ENCODE measurements at places on chromosomes 3 and 15. TPM values are rescaled to one million over a fixed set of nuclear protein-coding genes. Genes with fewer than 3 reads are reported as not detected.

The ESYT3 gene
- under 0.01 TPM for total RNA-seq

The SCG3 gene
- not detected for total RNA-seq

DNA sequence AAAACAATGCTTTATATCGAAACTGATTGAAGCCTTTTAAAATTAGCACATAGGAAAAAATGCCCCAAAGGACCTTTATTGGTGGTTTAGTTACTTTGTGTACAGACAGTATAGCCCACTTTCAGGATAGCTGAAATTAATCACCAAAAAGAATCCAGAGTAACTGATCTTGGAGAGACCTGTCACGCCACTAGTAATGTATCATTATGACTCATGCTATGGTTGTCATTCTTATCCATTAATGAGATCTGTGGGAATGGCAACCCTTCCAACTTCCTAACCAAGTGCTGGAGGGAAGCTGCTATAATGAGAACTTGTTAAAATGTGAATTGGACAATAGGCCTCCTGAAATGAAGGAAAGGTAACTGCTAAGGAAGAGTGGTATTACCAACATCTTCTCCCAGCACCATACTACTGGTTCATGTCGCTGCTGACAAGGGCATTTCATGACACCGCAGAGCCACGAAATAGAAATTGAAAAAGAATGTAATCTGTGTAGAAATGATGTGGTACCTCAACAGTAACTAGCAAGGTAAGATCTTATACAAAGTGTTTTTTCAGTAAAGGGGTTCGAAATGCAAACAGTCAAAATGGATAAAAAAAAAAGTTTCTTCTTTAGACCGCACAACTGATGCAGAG is 7.1 kb upstream of the EMC4 start:
- H3K4me3 ChIP-seq = no peak overlapping the region
- H3K36me3 ChIP-seq = no peaks in the 10 kb centered on the region
- no peaks in the 10 kb centered on the region for H3K27me3 ChIP-seq
- H3K27ac ChIP-seq = no peak overlapping the region
- DNase-seq = peak; percentile 31
- H3K4me1 ChIP-seq = no peaks in the 10 kb centered on the region

GRCh38 chr3:141426404-141427034 is 58.2 kb downstream of the ZBTB38 start:
- DNase-seq = peak; percentile 79
- peak overlapping the region; percentile 3 for H3K27ac ChIP-seq
- H3K36me3 ChIP-seq = peaks cover 40% of the 10 kb centered on the region

- H3K4me3 ChIP-seq = no peak overlapping the region
- H3K4me1 ChIP-seq = peaks cover 5% of the 10 kb centered on the region
- no peak overlapping the region for H3K27ac ChIP-seq
- peak; percentile 87 for DNase-seq
- no peaks in the 10 kb centered on the region for H3K36me3 ChIP-seq
These were observed 54.7 kb downstream of the LRRC28 start for GRCh38 chr15:99305761-99306505.

The PAK6 gene
- not detected for total RNA-seq

DNA sequence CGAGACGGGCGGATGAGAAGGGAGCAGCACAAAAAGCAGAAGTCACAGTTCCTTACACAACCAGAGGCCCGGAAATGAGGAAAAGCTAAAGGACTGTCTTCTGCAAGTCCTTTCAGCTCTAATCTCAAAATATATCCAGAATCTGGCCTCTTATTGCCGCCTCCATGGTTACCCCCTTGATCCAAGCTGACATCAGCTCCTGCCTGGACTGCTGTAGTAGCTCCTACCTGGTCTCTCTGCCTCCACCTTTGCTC is 324.0 kb upstream of the ROPN1 start:
- no peaks in the 10 kb centered on the region for H3K36me3 ChIP-seq
- DNase-seq = no peak
- H3K27me3 ChIP-seq = no peaks in the 10 kb centered on the region
- no peak overlapping the region for H3K27ac ChIP-seq

DNA sequence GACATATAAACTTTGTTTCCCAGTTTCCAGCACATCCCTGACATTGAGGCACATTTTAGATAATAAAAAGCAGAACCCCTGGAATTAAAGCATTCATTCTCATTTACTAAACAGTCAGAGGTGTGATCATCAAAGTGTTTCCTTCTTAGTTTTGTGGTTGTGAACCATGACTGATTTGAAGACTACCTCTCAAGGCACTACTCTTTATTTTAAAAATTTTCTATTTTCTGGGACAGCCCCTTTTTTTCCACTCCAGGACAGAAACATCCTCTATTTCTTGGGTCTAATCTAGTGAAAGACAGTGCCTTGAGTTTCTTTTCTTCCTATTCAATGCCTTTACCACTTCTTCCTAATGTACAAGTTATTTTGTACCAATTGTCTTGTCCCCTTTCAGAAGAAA is 5.2 kb downstream of the SST start:
- H3K27me3 ChIP-seq = no peaks in the 10 kb centered on the region
- no peak for DNase-seq
- no peaks in the 10 kb centered on the region for H3K36me3 ChIP-seq
- H3K4me1 ChIP-seq = no peaks in the 10 kb centered on the region
- no peak overlapping the region for H3K27ac ChIP-seq
- no peak overlapping the region for H3K4me3 ChIP-seq

- DNase-seq = peak; percentile 23
- no peaks in the 10 kb centered on the region for H3K36me3 ChIP-seq
- peaks cover 11% of the 10 kb centered on the region for H3K4me1 ChIP-seq
- H3K27me3 ChIP-seq = no peaks in the 10 kb centered on the region
- H3K4me3 ChIP-seq = no peak overlapping the region
- H3K27ac ChIP-seq = no peak overlapping the region
These were observed 332.5 kb upstream of the SEMA6D start for GRCh38 chr15:47384776-47385175.

- peaks cover 9% of the 10 kb centered on the region for H3K27me3 ChIP-seq
- no peak overlapping the region for H3K4me3 ChIP-seq
- H3K36me3 ChIP-seq = peaks cover 18% of the 10 kb centered on the region
These were observed 12.7 kb downstream of the GATA2 start for GRCh38 chr3:128480278-128480677.

DNA sequence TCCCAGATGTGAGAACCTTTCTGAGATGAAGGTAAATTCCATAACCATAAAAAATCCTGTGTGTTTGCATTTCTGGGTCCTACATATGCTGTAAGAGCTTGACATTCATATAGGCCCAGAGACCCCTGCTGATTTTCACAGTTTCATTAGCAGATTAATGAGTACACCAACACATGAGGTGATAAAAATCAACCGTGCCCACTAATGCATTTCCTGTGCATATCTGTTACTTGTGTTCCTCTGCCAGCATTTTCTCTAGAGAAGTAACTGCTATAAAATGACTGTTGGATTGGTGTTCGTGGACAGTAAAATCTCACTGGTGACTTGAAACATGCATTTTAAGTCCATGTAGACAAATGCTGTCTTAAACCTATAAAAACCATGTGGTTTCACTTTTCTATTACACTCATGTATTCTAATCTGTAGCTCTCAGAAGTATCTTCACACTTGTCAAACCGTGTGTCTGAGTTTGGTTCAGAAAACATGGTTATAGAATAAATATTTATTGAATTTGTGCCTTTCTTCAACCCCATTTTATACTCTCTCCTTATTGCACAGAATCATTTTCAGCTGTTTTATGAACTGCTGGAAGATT is 14.6 kb downstream of the MAP2K5 start:
- H3K4me3 ChIP-seq = no peak overlapping the region
- DNase-seq = no peak
- H3K36me3 ChIP-seq = peaks cover 5% of the 10 kb centered on the region
- no peak overlapping the region for H3K27ac ChIP-seq

The AGBL1 gene
- total RNA-seq = not detected

The WDR93 gene
- total RNA-seq = not detected

DNA sequence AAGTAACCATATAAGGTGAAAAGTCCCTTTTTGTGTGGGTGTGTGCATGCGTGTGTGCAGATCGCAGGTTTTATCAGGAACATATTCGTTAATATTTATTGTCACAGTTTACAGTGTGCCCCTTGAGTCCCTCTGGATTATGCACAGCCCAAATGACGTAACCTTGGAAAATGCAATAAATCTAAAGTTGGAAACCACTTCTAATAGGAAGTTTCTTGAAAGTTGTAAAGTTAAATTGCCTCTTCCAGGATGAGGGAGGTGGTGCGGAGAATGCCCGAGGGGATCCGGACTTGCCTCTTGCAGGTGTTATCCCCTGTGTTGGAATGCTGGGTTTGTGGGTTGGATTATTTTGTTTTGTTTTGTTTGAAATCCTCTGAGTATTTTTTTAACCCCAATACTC is 143.3 kb downstream of the CMSS1 start:
- H3K36me3 ChIP-seq = no peaks in the 10 kb centered on the region
- DNase-seq = no peak
- no peak overlapping the region for H3K4me3 ChIP-seq
- H3K27ac ChIP-seq = no peak overlapping the region

Data from IMR-90 (cell line).